Smooth muscle cell of trachea (primary cell): ENCODE measurements at places on chromosomes 12 and 14. TPM values are rescaled to one million over a fixed set of nuclear protein-coding genes. Genes with fewer than 3 reads are reported as not detected.

Gene KIF21A
- 3.0 and 5.8 TPM in 2 replicates for total RNA-seq

Gene RIC8B
- total RNA-seq, result 12.8 and 14.6 TPM in 2 replicates

Gene CPNE6
- total RNA-seq, result not detected in 2 replicates

Gene PSMC1
- total RNA-seq, result 101 and 243 TPM in 2 replicates

Gene GPR137C
- 0.17 and 0.58 TPM in 2 replicates for total RNA-seq

Gene KRT85
- total RNA-seq, result not detected in 2 replicates

Gene AQP2
- not detected in 2 replicates for total RNA-seq
